Stimulated activated CD4-positive, alpha-beta T cell treated with anti-CD3 and anti-CD28 coated beads, Interleukin-4, amount 100 ng/mL, for 1 hour (primary cell): ENCODE measurements at places on chromosomes 1 and 21.
A peak's percentile ranks its signal among the peaks of the same experiment; 100 is the strongest.

DNA sequence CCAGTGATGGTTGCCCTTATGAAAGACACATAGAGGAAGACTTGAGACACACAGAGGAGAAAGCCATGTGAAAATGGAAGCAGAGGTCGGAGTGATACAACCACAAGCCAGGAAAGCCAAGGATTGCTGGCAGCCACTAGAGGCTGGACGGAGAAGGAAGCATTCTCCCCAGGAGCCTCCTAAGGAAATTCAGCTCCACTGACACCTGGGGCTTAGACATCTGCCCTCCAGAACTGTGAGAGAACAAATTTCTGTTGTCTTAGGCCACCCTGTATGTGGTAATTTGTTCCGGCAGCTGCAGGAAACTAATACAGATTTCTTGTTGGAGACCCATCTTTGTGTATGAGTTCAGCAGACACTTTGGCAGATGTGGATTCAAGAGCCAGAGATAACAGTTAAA is 126.9 kb upstream of the ATP1A1 start:
- no peak for DNase-seq

GRCh38 chr1:15364740-15365139 is 44.9 kb upstream of the EFHD2 start:
- DNase-seq: no peak

DNA sequence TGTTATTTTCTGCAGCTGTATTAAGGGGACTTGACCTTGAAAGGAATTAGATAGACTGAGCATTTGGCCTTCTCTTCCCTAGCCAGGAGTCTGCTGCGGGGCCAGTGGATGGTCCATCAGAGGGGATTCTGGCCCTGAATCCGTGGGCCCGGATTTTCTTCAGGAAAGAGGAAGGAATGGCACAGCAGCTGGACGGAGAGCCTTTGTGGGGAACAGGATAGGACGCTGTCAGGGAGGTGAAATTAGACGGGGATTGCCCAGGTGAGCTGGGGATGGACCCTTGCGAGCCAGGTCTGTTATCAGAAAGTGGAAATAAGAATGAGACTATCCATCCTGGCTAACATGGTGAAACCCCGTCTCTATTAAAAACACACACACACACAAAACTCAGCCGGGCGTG is 1.7 kb upstream of the C2CD2 start:
- DNase-seq: no peak

GRCh38 chr1:190067592-190067991 is 410.1 kb downstream of the BRINP3 start:
- no peak for DNase-seq

DNA sequence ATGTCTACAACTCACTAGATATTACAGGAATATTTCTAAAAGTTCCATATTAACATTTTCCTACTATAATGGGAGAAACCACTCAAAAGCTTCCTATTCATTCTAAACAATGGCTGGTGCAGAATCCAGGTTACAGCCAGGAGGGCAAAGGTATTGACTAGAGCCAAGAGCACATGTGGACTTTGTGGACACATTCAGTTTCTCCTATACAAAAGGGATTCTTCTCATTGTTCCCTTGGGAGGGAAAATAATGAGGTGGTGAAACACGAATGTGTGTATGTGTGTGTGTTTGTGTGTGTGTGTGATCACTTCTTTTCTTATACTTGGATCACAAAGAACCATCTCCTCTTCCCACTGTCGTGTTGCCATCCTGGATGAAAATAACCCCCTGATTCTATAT is 1000.0 kb downstream of the ADGRL2 start:
- DNase-seq: no peak

GRCh38 chr1:234515821-234516241 is 36.9 kb upstream of the TARBP1 start:
- no peak for DNase-seq

DNA sequence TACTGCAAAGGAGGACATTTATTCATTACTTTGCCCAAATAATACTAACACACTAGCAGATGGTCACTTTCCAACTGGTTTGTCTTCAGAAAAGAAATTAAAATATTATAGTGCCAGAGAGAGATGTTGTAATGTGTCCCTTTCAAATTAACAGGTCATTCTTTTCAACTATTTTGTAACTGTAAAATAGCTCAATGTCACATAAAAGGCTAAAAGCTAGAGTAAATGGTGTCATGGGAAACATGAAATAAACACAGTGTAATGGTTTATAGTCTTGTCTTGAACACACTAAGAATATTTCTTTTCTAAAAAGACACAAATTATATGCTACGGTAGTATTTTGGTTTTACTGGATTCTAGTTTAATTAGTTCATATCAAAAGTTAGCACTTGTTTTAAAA is 77.8 kb downstream of the ADGRL2 start:
- no peak for DNase-seq

GRCh38 chr21:27062443-27062842 is 95.6 kb upstream of the ADAMTS5 start:
- no peak for DNase-seq

DNA sequence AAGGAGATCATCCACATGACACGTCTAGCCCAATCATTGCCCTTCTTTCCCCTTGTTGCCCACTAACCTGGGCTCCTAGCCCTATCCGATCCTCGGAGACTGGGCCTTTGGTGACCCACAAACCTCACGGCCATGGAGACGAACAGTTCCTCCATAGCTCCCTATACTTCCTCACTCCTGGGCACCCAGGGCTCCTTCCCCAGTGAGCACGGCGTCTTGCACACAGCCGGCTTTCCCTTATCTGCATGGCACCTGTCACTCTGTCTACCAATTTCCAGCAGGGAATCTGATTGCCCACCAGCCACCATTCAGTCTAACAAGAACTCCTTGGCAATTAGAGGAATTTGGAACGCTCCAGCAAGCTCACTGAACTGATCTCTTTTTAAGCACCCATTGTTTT is 3.1 kb downstream of the GNG4 start:
- DNase-seq: no peak

DNA sequence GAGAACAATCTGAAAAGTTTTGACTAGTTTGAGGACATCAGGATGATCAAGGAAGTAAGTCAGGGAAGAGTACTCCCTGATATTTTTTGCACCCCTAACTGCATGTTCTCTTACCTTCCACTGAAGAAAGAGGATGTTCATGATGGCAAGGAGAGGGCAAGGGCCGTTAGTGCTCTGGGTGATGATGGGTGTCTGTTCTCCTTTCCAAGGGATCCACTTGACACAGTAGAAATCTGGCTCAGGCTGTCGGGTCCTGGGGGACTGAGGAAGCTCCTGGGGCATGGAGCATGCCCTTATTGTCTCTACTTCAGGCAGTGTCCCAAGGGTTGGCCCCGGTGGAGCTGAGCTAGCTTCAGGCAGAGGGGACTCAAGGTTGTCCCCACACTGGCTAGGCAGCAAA is 4.7 kb downstream of the MINDY1 start:
- DNase-seq: no peak

- peak; percentile 15 for DNase-seq
Observed at GRCh38 chr1:19311503-19311930, 427 bp downstream of the AKR7A2 start.

- no peak for DNase-seq
Observed at GRCh38 chr1:62144238-62144831, 50.3 kb upstream of the L1TD1 start.

DNA sequence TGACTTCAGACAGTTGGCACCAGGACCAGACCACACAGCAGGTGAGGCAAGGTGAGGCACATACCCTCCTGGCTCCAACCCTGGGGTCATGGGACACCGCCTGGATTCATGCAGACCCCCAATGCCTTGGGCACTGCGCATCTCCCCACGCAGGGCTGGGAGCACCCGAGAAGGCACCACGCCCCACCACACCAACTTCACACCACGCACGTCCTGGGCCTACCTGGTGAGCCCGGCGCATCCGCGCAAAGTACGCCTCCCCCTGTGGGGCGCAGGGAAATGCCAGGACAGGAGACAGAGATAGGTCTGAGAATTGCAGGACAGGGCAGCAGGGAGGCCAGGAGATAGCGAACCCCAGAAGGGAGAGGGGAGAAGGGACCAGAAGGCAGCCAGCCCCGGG is 58.5 kb downstream of the LDLRAD2 start:
- DNase-seq: no peak

- no peak for DNase-seq
Observed at GRCh38 chr21:32538147-32538792, 47.1 kb downstream of the TCP10L start.

- DNase-seq: peak; percentile 12
Observed at GRCh38 chr1:18965206-18966173, 9.0 kb upstream of the IFFO2 start.

DNA sequence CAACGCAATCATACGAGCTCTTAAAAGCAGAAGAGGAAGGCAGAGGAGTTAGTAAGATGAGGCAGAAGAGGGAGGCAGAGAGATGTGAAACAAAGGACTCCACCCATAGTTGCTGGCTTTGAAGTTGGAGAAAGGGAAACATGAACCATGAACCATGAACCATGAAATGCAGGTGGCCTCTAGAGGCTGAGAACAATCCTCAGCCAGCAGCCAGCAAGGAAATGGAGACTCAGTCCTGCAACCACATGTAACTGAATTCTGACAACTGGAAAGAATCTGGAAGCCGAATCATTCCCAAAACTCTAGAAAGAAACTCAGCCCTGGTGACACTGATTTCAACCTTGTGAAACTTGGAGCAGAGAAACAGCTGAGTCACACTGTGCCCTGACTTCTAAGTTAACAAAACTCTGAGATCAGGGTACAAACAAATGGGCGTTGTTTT is 10.1 kb downstream of the DIPK1A start:
- no peak for DNase-seq

GRCh38 chr21:16908077-16908476 is 604.8 kb upstream of the CXADR start:
- no peak for DNase-seq

DNA sequence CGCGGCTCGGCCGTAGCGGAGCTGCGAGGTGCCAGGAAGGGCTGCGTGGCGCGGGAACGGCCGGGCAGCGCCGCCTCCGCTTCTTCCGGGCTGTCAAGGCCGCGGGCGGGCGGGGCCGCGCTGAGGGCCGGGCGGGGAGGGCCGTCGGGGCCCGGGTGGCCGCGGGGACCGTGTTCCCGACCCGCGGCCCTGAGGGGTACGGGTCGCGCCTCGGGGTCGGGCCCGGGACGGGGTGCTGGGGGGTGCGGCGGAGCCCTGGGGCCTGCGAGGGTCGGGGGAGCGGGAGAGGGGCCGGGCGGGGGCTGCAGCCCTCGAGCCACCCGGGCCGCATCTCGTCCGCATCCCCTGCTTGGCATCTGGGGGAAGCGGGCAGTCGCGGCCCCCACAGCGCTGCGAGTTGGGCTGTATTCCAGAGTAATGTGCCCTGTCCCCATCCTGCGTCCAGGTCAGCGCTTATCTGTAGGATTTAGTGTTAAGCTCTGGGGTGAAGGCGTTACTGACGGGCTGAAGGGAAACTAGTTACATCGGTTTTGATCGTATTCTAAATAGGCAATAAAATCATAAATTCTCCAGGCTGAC is 379 bp downstream of the RER1 start:
- no peak for DNase-seq

- no peak for DNase-seq
Observed at GRCh38 chr1:3923378-3924185, 23.5 kb upstream of the C1orf174 start.

- no peak for DNase-seq
Observed at GRCh38 chr1:89310505-89310904, 37.8 kb upstream of the GBP5 start.

DNA sequence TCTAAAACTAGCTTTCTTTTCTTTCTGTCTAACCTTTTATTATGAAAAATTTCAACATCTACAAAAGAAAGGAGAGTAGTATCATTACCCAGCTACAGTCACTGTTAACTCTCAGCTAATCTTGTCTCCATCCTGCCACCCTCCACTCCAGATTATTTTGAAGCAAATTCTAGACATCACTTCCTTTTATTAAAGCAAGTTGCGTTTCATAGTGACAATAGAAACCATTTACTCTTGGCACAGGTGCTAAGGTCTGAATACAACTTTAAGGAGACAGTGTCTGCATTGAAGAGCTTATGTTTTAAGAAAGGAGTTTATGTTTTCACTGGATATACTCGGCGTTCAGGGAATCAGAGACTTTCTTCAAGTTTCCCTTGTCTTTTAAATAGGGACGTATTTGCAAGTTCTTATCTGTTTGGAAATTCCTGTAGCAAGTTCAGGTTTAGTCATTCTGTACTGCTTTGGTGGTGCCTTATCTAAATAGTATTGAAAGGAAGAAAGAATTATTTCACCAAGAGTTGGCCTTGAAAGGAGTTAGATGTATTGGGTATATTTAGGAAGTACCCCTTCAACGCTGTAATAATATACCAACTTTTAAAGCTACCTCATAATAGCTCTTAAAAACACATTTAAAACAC is 42.7 kb downstream of the ITSN1 start:
- DNase-seq: no peak

- no peak for DNase-seq
Observed at GRCh38 chr1:232538224-232538942, 91.5 kb downstream of the SIPA1L2 start.

DNA sequence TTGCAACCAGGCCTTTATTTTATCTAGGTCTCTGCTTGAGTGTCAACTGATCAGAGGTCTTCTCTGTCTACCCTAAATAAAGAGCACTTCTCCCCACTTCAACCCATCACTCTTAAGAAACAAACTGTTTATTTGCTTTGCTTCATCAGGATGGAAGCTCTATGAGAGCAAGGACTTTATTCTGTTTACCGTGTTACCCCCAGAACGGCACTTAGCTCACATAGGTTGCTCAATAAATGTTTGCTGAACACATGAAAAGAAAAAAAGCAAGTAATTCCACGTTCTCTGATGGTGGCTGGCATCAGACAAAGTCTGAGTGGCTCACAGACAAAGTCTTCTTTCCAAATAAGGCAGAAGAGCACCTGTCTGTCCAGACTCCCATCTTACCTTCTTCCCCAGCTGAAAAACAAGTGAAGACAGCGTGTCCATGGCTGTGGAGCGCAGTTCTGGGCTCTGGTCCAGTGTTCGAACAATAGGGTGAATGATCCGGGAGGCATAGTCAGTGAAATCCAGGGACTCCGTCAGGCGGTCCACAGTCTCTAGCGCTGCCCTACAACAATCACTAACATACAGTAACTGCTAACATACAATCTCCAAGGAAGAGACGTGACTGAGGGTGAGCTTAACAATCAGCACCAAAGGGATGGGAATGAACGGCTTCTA is 22.9 kb downstream of the ANGPTL7 start:
- DNase-seq: no peak

GRCh38 chr1:86596741-86597290 is 49.9 kb downstream of the CLCA4 start:
- DNase-seq: no peak

DNA sequence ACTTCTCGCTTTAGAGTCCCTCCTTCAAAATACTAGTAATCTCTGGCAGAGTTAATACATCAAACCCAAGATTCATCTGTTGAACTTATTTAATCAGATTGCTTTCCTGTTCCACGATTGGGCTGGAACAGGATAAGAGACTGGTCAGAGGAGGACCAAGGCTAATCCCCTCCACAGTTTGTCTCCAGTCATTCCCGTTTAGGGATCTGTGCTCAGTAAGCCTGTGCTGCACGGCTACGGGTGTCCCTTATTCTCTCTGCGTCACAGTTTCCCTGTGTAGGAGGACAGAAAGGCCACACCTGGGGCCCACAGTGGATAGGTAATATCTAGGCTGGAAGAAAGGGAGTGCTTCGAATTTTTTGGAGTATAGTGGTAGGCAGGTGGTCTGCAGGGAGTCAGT is 16.5 kb upstream of the NUAK2 start:
- no peak for DNase-seq

- DNase-seq: no peak
Observed at GRCh38 chr1:214187121-214187900, 93.6 kb upstream of the SMYD2 start.

- no peak for DNase-seq
Observed at GRCh38 chr1:226606311-226607267, 58.0 kb downstream of the STUM start.
